Pulmonary artery endothelial cell (primary cell): ENCODE measurements at places on chromosomes 3 and 15.

- no peak for DNase-seq
Observed at GRCh38 chr15:29323557-29323956, 53.9 kb upstream of the NSMCE3 start.

GRCh38 chr3:155748611-155749365 is 3.9 kb upstream of the PLCH1 start:
- DNase-seq, result no peak

- DNase-seq, result no peak
Observed at GRCh38 chr3:9955067-9955502, 2.9 kb upstream of the PRRT3 start.

- no peak for DNase-seq
Observed at GRCh38 chr3:155491696-155492095, 198.2 kb upstream of the STRIT1 start.

DNA sequence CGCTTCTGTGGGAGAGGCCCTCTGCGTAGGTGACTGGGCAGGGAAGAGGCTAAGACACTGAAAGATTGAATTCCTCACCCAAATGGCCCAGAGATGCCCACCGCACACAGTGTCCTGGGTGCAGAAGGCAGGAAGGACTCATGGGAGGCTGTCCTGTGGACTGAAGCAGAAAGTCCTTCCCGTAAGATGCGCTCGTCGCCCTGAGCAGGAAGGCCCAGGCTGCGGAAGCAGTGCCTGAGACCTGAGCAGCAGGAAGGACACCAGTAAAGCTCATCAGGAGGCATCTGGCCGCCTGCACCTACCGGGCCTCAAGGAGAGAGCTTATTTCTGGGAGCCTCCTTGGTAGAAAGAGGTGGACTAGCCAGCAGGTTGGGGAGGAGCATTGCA is 3.3 kb downstream of the PAK6 start:
- no peak for DNase-seq

GRCh38 chr15:29920515-29920914 is 98.2 kb upstream of the TJP1 start:
- DNase-seq, result no peak

DNA sequence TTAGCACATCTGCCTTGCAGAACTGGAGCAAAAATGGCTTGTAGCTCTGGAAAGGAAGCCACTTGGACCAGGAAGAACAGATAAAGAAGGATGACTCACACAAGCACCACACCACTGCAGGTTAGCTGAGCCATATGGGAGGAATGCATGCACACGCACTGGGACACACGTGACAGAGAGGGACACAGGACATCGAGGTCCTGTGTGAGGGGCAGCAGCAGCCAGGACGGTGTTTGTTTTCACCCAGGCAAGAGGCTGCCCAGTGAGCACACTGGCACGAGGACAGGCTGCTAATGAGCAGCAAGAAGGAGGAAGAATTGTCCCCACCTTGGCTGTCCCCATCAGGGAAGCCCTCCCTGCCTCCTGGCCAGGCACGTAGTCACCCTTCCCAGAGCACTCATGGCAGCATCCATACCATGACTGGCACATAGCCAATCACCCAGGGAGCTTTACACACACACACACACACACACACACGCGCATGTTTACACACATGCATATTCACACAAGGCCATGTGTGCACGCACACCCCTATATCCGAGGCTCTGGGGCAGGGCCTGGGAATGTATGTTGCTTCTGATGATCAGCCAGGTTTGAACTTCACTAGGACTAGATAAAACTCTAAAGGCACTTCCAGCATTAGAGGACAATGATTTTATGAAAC is 24.0 kb upstream of the SPTBN5 start:
- peak; percentile 56 for DNase-seq

DNA sequence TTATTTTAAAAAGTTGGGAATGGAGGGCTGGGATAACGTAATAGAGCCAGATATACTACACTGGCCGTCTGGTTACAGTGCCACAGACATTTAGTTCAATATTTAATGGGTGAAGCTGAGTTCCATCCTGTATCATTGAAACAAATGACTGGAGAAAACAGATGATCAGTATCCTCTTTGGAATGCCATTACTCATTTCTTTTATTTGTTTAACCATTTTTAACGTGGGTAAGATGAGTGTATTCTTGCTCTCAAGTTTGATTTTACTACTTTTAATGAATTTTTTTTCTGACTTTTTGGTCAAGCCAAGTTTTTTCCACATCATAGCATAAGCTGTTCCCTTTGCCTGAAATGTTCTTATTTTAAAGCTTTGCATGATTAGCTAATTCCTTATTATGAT is 53.9 kb upstream of the GRM7 start:
- no peak for DNase-seq

DNA sequence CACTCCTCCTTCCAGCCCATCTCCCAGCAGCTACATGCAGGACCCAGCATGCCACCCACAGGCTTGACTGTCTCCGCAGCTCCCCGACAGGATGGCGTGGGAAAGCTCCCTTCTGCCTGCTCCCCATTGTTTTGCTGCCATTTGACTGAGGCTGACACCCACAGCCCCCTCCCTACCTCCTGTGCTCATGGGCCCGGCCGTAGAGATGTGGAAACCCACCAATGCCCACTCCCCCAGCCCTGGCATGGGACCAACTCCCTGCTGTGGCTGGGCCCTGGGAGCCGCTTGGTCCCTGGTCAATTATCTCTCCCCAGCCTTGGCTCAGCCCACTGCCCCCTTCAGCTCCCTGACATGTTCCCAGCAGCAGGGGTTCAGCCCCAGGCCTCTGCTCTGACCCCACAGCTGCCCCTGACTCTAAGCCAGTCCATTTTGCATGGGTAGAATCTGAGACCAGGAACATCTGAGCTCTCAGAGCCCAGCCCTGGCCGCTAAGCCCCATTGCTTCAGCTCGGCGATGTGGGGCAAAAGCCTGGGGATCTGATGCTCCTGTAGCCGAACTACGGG is 8.2 kb downstream of the C3orf22 start:
- DNase-seq, result no peak

- DNase-seq, result no peak
Observed at GRCh38 chr15:93210995-93211394, 122.0 kb upstream of the RGMA start.

DNA sequence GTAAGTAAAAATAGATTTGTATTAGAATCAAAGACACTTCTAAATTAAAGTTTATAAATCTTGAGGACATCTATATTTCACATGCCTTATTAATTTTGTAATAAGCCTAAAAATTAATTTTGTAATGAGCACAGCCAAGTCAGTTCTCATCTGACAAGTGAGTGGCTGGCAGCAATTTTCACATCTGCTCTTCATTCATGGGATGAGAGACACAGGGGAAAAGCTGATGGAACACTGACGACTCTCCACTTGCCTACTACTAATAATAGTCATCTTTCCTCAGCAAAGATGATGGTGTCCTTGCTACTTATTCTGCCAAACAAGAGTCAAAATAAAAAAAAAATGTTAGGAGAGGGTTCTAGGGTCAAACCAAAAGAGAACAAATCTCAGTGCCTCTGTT is 14.4 kb upstream of the CMSS1 start:
- DNase-seq, result no peak

GRCh38 chr3:141181819-141182218 is 49.8 kb upstream of the PXYLP1 start:
- DNase-seq, result no peak

DNA sequence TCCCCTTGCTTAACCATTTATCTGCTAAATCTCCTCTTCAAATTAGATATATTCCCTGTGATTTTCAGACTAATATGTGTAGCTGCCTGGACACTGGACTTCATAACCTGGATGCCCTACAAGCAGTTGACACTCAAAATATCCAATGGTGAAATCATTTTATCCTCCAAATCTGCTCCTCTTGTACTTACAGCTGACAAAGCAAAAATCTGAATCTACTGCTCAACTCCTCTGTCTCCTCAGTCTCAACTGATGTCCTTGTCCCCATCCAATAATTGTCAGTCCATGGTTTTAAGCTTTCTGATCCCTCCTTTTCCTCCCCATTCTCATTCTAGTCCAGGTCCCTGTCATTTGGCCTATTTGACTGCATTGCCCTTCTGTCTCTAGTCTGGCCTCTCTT is 411.8 kb downstream of the TBC1D5 start:
- no peak for DNase-seq

DNA sequence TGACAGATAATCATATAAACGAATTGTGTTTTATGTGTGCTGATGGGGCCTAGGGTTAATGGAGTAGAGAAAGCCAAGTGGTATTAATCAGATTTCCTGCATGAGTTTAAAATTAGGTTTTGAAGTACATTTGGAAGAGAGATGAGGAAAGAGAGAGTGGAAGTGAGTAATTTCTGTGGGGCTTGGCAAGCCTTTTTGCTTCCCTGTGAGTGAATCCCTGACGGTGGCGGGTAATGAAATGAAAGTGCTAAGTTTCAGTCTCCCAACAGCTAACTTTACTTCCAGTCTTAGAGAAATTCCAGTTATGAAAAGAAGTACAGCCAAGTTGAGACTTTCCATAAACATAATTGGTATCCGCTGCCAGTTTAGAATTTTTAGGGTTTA is 139.4 kb downstream of the BBX start:
- DNase-seq, result peak; percentile 36

DNA sequence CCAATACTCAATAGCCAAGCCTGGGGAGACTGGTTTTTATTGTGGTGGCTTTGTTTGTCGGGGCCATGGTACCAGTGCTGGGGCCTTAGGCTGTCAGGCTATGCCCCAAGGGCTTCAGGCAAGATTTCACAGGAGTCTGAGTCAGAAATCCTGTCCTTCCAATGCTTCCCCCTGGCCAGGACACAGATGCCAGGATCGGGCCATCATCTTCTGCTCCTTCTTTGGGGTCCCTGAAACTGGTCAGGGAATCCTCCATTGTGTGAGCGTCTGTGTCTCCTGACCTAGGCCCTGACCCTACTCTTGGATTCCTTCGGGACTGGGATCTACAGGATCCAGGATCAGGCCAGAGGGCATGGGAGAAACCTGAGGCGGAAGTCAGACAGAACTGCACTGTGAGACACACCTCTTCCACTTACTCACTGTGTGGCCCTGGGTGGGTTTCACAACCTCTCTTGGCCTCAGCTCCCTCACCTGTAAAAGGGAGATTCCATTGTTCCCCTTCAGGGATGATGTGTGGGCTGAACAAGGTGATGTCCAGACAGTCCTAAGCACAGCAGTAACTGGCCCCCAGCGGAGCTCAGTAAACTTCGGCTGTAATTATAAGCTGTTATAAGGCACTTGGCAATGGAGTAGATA is 292.7 kb downstream of the UACA start:
- no peak for DNase-seq

DNA sequence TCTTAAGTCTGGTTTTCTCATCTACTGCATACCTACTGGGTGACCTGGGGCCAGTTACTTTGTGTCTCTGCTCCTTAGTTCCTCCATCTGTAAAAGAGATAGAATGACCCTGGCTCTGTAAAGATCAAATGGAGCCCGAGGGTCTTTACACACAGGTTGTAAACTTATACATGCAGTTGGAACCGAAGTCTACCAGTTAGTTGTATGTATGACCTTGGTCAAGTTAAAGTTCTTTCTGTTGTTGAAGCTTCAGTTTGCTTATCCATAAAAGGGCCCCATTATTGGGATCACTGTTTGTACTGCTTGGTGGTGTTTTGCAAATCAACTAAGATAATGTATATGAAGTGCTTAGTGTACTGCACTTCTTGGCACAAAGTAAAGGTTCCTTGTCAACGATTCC is 186.9 kb downstream of the PTPRG start:
- no peak for DNase-seq

GRCh38 chr15:68609629-68610028 is 30.8 kb downstream of the CORO2B start:
- DNase-seq, result no peak

DNA sequence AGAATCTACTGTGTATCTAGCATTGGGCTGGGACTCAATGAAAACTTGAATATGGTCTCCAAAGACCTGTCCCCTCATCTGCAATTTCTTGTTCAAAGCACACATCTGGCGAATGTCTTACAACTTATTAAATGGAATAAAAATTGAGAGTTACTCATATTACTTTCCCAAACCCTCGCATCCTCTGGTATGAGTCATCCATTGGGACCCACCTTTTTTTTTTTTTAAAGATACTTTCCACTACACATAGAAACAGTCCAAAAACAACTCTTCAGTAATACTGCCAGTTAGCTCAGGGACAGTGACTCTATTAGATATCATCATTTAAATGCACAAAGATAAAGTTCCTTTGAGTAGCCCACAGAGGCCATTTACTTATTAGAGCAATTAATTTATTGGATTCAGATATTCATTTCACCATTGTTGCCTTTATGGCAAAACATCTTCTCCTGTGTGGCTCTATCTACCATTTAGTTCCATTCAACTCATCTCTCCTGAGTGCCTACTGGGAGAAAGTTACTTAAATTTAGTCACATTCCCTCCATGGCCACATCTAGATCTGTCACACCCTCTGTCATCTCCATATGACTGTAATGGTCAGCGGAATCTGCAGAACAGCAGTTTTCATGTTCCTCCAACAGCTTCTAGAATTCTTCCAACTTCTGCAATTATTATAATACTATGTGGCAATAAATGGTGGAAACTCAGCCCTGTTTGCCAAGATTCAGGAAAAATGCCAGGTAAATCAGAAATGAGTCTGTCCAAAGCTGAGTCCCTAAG is 77.9 kb upstream of the ARHGEF3 start:
- DNase-seq, result no peak

GRCh38 chr3:41064070-41064469 is 135.2 kb upstream of the CTNNB1 start:
- no peak for DNase-seq

- no peak for DNase-seq
Observed at GRCh38 chr3:25558796-25559195, 105.9 kb downstream of the TOP2B start.

DNA sequence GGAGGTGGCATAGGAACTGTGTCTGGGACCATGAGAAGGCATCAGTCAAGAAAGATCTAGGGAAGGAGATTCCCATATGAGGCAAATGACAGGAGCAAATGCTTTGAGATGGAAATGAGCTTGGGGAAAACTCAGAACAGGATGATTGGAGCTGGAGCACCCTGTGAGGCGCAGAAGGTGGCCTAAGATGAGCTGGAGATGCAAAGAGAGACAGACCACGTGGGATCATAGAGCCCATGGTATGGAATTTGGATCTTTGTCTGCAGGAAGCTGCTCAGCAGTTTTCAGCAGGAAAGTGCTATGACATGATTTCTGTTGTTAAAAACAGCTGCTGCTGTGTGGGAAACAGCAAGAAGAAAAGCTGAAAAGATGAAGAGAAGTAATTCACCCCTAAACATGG is 310.6 kb downstream of the MAGI1 start:
- DNase-seq, result no peak

GRCh38 chr15:75107516-75107907 is 84.1 kb downstream of the PPCDC start:
- DNase-seq, result no peak

GRCh38 chr3:66113542-66113941 is 74.8 kb upstream of the MAGI1 start:
- DNase-seq, result no peak

- DNase-seq, result no peak
Observed at GRCh38 chr3:142115867-142116668, 33.3 kb downstream of the TFDP2 start.

DNA sequence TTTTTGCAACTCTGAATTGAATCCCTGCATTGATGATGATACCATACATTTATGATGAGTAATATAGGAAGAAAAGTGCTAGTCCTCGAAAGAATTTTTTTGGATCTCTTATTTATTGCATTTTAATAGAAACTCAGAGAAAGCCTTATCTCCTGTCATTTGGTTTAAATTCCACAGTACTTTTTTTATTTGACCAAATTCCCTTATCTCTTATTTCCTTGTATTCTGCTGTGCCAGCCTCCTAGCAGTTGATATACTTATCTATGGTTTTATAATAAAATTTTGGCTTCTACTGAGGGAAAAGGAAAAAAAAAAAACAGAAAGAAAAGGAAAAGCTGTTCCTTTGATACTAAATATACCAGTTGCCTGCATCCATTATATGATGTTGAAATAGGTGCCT is 535.1 kb upstream of the NR2F2 start:
- no peak for DNase-seq
